Neuronal stem cell (in vitro differentiated cells): ENCODE measurements at places on chromosomes 3 and 15.

DNA sequence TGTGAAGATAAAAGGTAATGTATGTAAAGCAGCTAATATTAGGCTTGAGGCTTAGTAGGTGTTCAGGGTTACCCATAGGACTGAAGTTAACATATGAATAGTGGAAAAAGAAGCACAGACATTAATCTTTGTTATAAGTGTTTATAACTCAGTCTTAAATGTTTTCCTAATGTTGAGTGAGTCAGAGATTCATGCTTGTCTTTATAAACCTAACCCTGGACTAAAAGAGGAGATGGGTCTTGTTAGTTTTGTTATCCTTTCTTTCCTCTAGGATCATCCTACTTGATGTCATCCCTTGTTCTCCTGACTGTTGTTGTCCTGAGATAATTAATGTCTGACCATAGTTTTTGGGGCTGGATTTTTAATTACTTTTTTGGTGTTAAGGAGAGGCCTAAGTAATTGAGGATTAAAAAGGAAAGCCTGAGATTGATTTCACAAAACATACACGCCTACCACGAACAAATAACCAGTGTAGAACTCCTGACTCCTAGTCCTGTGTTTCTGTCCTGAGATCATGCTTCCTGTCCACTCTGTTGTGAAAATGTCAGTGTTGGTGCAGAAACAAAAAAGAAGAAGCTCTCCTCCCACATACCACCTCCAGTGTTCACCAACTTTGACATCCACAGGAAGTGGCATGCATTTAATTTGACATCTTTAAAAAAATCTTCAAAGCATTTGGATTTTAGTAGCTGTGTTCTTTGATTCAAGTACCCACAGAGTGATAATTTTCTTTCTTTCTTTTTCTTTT is 8.4 kb downstream of the MITF start:
- DNase-seq: no peak

GRCh38 chr15:52382647-52383046 is 87.0 kb upstream of the MYO5C start:
- DNase-seq: no peak

GRCh38 chr15:34436126-34436955 is 1.3 kb downstream of the GOLGA8A start:
- no peak for DNase-seq

DNA sequence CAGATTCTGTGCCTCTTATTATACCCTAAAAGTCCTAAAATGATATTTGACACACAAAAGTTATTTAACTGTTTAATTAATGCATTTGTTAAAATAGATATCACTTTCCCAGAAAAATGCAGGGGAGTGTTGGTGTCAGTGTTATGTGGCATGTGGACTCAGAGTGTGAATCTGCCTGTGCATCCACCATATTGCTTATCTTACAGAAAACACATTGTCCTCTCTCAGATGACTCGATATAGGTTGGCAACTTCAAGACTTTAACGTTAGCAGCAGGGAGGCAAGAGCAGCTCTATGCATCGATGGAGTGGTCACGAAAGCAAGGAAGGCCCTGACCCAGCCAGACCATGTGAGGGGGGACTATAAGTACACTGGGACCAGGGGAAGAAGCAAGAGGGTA is 165.4 kb upstream of the DCBLD2 start:
- DNase-seq: no peak

- no peak for DNase-seq
Observed at GRCh38 chr3:38490281-38491030, 5.7 kb upstream of the EXOG start.

GRCh38 chr3:146250449-146251382 is at the start of gene PLSCR4:
Gene PLSCR4 (minus strand): TSS chr3:146251105. CDS start chr3:146222071, 29,034 bp downstream.
- DNase-seq: peak; percentile 27

GRCh38 chr3:187714404-187714979 is 12.1 kb upstream of the RTP2 start:
- peak; percentile 73 for DNase-seq

DNA sequence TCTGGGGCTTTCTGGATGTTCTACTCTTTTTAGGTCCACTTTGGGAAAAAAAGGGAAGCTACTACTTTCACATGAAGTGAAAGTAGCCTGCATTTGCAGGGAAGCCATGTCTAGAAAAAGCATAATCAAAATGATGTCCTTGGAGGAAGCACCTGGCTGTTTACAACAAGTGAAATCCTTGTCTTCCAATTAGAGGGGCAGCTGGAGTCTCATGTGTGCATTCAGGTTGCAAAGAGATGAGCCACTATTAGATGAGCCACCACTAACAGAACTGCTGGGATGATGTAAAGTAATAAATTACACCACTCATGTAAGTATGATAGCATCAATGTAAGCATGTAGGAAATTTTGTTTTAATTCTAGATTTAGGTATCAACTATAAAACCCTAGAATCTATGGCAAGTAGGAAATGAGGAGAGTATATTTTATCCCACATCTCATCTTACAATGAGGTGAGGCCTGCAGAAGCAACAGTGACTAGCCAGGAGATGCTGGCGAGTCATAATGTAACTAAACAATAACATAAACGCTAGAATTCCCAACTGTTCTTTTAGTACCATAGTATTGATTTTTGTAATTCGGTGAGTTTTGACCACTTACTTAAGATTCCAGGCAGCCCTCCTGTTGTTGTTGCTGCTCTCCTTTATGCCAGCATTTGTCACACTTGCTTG is 75.9 kb downstream of the TMEM108 start:
- DNase-seq: no peak

DNA sequence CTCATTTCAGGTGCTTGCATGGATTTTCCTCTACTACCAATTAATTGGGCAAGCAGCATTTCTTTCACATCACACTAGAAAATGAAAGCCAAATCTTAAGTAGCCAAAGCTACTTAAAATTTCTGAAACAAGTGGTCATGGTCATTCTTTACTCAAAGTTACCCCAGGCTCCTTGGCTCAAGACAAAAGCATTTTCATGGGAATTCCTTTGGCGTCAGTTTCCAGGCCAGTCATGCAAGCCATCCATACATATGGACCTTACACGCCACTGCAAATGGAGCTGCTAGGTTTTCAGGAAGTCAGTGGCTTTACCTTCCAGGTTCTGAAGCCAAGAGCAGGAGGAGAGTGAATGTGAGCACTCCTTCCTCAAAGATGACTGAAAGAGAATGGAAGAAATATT is 83.7 kb upstream of the IL12A start:
- no peak for DNase-seq

DNA sequence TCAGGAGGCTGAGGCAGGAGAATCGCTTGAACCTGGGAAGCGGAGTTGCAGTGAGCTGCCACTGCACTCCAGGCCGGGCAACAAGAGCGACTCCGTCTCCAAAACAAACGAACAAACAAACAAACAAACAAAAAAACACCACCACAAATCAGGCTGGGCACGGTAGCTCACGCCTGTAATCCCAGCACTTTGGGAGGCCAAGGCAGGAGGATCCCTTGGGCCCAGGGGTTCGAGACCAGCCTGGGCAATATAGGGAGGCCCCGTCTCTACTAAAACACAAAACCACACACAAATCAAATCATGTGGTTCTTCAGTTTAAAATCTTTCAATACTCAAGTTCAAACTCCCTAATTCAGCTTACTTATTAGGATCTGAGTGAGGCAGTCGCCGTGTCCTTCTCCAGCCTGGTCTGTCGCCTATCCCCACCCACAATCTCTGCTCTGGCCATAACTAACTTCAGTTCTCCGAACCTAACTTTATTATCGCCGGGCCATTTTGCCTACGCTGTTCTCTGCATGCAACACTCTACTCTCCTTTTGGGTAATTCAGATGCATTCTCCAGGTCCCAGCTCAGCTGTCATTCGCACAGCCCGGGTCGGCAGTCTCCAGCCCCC is 660 bp upstream of the RTF1 start:
- no peak for DNase-seq

GRCh38 chr15:22839046-22839695 is 705 bp downstream of the NIPA2 start:
- no peak for DNase-seq

GRCh38 chr3:116669576-116669975 is 40.0 kb upstream of the TUSC7 start:
- DNase-seq: no peak

DNA sequence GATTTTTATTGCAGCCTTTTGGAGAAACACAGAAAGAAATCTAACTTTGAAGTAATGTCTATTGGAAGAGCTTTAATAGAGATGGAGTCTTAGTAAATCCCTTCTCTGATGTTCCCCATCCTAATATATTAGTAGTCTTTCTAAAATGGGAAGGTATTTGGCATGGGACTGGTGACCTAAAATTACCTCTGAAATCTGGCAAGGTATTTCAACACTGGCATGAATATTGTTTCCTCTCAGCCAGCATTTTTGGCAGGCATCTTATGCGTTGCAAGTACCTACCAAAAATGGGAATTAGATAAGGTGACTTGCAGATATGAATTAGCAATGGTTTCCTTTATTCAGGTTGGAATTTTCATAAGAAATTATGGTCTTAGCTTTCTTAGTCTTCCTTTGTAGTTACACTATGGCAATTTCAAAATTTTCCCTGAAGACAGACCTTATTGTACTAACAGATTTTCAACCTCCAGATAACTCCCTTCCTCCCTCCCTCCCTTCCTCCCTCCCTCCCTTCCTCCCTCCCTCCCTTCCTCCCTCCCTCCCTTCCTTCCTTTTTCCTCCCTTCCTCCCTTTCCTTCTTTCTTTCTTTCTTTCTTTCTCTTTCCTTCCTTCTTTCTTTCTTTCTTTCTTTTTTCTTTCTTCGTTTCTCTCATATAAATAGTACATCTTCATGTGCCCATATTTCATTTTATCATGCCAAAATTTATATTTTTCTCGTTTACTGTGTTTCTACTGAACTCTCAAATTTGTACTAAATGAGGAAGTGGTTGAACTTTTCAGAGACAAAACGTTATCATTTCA is 168.2 kb upstream of the KCNMB2 start:
- no peak for DNase-seq

- no peak for DNase-seq
Observed at GRCh38 chr3:13264468-13264795, 155.7 kb downstream of the NUP210 start.

- peak; percentile 85 for DNase-seq
Observed at GRCh38 chr15:90201130-90201943, at the start of gene SEMA4B. Gene SEMA4B (plus strand): TSS chr15:90201330. CDS start chr15:90201579, 249 bp downstream.

DNA sequence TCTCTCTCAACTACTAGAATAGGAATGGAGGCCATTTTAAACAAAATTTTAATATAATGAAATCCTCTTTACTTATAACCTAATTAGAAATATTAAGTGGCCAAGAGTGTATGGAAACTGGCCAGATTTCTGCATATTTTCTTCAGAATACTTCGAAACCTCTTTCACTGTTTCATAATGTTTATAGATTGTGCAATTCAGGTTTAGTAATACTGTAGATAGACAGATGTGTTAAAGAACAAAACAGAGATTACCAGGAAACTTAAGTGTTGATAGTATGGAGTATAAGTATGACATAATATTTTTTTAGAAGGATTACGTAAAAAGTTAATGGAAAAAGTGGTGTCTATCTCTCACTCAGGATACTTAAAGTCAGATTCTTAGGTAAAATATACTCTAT is 4.7 kb downstream of the ABHD5 start:
- DNase-seq: no peak

DNA sequence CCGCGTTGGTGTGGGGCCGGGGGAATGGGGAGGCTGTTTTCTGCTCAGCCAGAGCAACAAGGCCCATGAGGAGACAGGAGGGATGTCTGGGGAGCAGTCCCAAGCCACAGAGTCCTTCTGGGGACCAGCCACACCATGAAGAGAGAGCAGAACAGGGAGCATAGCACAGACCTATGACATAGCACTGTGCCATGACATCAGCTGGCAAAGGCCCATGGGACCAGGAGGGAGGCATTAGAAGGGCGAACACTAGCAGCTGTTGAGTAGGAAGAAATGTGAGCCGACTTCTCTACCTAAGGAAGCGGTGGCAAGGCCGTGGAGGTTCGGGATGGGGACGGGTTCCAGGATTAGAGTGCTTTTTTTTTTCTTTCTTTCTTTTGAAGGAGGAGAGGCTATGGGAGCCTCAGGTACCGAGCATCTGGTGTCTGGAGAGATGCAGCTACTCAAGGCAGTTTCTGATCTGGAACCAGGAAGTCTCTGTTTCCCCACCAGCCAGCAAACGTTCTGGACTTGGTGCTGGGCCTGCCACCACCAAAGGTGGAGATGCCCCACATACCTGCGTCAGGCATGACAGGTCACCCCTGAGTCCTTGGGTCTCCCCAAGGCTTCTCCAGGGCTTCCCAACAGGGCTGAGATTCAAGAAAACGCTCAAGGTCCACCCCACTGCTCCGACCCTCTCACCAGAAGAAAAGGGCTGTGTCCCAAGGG is 77.3 kb upstream of the CGNL1 start:
- DNase-seq: no peak

- DNase-seq: no peak
Observed at GRCh38 chr3:117454254-117454653, 744.7 kb downstream of the TUSC7 start.

- DNase-seq: no peak
Observed at GRCh38 chr15:54033869-54034458, 55.7 kb downstream of the UNC13C start.

- DNase-seq: no peak
Observed at GRCh38 chr3:193727089-193727488, 134.1 kb downstream of the OPA1 start.

DNA sequence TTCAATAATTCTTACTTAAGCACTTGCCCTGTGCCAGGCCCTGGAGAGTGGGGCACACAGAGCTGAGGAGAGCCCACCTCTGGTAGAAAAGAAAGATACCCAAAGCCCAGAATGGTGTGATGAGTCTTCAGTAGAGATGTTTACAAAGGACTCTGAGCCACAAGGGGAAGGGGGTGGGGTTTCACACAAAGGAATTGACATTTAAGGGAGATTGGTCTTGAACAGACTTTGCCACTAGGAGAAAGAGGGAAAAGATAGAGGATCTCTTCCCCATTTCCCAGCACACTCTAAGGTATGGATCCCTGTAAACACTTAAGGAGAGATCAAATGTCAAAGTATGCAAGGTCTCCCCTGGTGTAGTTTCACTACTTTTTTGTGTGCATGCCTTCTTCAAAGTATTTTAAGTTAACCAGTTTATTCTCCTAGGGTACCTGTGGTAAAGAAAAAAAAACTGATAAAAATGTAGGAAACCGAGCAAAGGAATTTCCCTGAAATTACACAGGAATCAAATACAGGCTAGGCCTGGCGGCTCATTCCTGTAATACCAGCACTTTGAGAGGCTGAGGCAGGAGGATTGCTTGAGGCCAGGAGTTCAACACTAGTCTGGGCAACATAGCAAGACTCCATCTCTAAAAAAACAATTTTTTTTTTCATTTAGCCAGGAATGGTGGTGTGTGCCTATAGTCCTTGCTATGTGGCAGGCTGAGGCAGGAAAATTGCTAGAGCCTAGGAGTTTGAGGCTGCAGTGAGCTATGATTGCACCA is 117.6 kb upstream of the SKOR1 start:
- DNase-seq: no peak

GRCh38 chr3:57896031-57896430 is 112.2 kb upstream of the FLNB start:
- DNase-seq: no peak

GRCh38 chr15:84570164-84570735 is 30.6 kb upstream of the ZSCAN2 start:
- peak; percentile 36 for DNase-seq

DNA sequence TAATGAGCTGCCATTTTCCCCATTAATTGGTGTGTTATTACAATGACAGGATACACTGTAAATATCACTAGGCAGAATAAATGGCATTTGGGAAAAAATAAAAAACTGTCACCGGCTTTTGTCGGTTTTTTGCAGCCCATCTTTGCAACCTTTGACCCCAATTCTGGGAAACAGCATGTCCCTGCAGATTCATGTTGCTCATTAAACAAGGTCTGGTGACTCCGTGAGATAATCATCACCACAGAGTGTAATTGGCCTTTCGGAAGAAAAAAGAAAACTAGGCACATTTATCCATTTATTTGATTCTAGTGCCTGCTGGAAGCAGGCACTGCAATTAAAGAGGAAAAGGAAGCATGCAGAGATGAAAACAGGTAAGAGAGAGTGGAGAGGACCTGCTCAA is 64.5 kb downstream of the TRAT1 start:
- no peak for DNase-seq
